ENCODE measurements at places on chromosomes 2 and 18.

DNA sequence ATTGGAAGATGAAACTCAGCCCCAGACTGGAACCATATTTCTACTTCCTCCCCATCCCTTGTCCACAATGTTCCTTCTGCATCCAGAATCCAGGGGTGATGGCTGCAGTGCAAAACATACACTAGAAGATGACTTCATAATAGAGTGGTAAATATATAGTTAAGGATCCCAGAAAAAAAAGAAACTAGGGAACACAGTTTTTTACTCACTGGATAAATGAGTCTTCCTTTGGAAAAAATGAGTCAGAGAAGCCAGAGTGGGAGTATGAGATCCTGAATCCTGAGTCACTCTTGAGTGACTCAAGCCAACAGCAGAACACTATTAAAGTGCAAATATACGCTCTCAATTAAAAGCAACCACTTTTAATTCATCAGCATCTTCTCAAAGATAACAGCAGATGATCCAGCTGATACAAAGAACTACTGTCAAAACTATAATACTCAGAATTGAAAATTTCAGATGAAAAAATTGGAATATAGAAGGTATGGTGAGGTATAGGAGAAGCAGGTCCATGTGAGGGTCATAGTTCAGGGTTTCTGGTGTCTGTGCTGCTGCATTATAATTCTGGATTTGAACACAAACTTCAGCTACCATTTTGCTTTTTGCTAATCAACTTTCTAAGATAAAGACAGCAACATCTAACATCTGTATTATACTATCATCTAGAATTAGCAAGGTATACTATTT, 987.2 kb upstream of the CDH2 start:
- no peak for DNase-seq

GRCh38 chr2:64698668-64699444, 45.1 kb upstream of the SERTAD2 start:
- DNase-seq: no peak

GRCh38 chr18:74644713-74645112, 47.0 kb downstream of the ZNF407 start:
- DNase-seq: no peak

DNA sequence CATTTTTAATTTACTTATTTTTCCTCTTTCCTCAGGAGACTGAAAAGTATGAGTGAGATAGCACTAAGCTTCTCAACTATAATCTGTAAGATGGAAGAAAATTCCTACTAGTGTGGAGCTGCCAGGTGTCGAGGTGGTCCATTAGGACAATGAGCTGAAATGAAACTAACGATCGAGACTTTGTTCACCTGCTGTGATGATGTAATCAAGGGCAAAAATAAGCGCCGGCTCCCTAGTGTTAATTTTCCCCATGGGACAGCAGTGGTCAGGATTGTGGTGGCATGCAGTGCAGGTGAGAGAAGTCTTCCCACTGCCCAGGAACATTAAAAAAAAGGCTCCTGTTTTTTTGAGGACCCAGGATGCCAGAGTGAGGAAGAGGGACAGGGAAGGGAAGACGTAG, 859.1 kb upstream of the GCFC2 start:
- no peak for DNase-seq

DNA sequence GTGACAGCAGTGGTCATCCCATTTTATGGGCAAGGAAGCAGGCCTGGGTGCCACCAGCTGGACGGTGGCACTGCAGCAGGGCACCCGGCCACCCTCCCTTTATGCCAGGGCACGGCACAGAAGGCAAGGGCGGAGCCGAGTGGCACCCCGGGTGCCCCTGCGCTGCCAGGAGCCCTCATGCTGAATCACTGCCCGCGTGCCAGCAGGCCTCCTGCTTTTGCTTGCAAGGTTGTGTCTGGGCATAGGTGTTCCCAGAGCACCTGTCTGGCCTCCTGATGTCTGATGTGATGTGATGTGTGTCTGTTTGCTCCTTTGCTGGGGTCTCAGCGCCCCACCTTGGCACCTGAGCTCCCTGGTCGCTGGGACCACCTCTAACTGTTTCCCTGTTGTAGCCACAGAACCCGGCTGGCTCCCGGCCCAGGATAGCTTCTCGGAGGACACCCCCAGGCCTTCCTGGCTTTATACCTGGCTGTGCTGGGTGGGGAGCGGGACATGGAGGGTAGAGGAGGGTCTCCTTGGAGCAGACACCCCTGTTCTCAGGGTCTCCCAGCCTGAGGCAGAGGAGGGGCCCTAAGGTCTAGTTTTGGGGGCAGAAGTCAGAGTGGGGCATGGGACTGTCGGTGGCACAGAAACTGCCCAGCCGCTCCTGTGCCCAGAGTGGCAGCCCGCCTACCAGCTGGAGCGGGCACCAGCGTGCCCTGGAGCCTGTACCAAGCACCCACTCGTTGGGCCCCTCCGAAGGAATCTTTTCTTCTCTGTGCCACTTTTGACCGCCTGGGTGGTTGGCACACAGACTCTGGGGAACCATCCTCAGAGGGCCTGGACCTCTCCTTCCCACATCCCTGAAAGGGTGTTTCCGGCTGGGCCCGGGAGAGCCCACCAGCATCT, 3.6 kb downstream of the GPC1 start:
- DNase-seq: no peak

GRCh38 chr2:189350540-189351209, 90.6 kb upstream of the WDR75 start:
- no peak for DNase-seq

- peak; percentile 16 for DNase-seq
These were observed 43.5 kb downstream of the ARMC9 start for GRCh38 chr2:231241755-231242507.

GRCh38 chr2:67208887-67209500, 188.1 kb upstream of the ETAA1 start:
- no peak for DNase-seq

- no peak for DNase-seq
These were observed 12.7 kb downstream of the THOC1 start for GRCh38 chr18:255171-255570.
